Stimulated activated CD4-positive, alpha-beta T cell treated with anti-CD3 and anti-CD28 coated beads, TNF-alpha, amount 100 ng/mL, for 4 hours (primary cell): ENCODE measurements at places on chromosomes 1 and 21.

DNA sequence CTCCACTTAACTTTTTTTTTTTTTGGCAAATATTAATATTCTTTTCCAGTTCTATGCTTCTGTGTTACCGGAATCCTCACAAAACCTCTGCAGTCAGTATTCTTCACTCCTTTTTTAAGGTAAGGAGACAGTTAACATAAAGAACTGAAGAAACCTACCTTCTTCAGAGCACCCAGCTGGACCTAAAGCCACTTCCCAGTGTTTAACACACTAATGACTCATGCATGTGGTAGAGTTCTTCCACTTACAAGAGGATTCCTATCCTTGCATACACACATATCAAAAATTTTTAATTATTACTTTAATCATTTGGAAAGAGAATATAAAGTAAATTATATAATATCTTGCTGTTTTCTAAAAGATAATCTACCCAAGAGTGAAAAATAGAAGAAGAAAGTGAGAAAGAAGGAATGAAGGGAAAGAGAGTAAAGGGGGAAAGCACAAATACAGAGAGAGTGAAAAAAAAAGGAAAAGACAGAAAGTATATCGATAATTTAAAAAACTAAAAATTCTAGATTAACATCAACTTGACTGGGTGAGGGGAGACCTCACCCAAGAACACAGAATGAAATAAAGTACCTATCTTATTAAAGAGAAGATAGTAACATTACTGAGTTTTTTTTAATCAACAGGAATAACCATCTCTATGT lies 54.9 kb downstream of the ENAH start:
- no peak for DNase-seq

DNA sequence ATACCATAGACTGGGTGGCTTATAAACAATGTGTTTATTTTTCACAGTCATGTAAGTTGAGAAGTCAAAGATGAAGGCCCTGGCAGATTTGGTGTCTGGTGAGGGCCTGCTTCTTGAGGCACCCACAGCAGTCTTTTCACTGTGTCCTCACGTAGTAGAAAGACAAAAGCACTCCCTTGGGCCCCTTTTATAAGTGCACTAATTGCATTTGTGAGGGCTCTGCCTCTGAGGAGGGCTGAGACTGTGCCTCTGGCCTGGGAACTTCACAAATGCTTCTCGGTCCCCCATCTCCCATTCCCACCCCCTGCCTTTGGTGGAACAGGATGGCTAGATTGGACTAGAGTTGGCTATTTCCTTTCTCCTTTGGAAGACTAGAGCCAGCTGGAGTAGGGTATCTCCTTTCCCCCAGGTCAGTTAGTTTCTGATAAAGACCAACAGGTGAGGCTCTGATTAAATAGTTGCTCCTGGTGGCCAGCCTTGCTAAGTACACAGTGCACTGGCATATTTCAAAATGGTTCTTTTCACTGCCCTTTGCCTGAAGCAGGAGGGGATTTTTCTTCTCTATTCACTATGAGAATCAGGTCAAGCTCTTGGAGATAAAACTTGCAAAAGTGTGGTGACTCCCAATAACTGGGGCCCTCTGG lies 82.9 kb downstream of the PLPPR4 start:
- no peak for DNase-seq

DNA sequence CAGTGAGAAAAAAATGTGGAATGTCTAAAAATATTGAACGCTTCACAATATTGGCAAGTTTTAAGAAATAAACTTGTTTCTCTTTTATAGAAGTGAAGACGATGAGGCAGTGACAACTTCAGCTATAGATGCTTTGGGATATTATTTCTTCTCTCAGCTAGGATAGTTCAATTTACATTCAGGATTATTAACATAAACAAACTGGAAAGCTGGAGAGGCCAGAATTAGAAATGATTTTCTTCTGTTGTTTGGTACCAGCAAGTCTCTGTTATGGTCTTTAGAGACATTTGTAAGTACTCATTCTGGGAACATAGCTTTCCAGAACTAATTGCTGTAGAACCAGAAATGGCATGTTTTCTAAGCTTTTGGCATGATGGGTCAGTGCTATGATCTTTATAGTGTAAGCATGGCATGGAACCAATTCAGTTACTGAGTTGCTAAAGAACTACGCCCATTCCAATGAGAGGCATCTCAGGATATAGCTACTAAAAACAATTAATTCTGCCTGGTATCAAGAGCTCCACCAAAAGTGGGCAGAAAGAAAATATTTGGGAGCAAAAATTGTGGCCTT lies 599.5 kb upstream of the B3GALT2 start:
- no peak for DNase-seq

GRCh38 chr1:227428803-227429202 lies 110.5 kb upstream of the CDC42BPA start:
- DNase-seq = no peak

GRCh38 chr1:214603819-214604252 lies 841 bp downstream of the CENPF start:
- no peak for DNase-seq

DNA sequence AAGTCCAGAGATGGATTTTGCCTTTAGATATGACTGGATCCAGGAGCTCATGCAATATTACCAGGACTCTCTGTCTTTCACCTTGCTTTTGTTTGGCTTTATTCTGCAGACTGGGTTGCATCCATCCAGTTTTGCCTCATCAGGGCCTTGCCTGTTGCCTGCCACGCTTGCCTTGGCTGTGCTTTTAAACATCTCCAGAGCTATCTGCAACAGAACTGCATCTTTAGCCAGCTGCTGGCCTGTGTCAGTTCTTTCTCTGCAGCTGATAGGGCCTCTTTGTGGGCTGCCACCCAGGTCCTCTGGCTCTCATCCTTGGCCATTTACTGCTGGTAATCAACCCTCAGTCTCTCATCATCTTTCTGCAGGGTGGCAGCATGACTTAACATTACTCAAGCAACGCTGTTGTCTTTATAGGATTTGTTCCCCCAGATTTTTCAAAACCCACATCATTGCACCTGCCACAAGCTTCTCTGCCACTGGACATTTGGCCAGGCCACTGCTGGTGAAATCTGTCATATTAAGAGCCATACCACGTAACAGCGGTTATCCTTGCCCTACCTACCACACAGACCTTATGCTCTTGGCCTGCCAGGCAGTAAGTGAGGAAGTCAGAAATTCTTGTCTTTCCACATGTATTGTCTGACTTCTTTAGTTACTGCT lies 24.4 kb upstream of the HUNK start:
- DNase-seq = no peak

DNA sequence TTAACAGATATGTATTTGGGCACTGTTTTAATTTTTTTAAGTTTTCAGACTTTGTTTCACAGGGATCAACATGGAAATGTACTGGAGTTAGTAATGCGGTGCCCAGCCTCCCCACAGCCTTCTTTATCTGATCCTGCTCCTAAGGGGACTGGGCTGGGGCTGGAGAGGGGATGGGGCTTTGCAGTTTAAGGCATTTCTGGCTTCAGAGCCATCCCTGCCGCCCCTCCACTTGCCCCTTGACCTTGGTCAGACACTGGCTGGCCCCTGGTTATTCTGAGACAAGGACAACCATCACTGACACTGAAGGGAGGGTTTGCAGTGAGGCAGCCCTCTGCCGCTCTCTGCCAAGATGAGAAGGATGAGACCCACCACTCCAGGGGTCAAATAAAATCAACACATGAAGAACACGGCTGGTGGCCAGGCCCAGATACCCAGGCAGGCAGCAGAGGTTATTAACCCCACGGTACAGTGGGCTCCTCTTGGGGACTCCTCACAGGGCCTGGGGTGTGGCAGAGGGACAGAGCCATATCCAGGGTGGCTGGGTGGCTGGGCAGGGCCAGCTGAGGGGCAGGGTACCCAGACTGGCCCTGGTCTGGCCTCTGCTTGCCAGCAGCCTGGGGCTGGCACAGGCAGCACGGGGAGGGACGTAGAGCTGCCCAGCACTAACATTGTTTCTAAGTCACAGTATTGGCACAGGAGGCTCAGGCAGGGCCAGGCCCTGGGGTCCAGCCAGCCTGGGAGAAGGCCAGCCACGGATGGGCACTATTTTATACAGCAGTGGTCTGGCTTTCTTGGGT lies 7.2 kb upstream of the UBE2U start:
- no peak for DNase-seq

DNA sequence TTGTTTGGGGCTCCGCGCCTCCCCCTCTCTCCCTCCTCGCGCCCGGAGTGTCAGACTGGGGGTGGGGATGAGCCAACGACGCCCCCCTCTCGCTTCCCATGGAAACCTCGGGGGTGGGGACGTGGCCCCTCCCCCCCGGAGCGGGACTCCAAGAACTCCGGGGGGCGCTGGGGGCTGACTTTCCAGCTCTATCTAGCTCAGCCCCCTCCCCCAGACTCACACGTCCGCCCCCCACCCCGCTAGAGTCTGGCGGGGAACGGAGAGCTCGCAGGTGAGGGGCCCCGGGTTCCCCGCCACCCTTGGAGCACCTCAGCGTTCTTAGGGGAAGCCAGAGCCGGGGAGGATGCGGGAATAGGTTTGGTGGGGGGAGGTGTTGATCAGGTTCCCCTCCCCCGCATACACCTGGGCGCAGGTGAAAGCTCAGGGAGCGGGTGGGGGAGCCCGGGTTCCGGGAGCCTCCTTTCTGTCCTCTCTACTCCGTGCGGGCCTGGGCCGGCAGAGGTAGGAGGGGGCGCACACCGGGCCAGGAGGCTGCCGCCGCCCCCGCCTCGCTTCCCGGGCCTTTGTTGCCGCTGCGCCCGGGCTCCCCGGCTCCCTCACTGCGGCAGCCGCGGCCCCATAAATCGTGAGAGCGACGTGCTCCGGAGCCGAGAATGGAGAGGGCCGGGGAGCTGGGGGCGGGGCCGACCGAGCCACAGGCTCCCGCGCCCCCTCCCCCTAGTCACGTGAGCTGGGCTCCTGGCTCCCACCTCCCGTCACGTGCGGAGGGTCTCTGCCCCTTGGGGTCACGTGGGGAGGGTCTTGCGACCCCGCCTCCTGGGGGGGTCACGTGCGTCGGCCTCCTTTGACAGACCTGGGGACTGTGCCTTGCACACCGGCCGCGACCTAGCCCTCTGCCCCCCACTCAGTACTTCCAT lies 1.9 kb downstream of the EFNA3 start:
- no peak for DNase-seq

DNA sequence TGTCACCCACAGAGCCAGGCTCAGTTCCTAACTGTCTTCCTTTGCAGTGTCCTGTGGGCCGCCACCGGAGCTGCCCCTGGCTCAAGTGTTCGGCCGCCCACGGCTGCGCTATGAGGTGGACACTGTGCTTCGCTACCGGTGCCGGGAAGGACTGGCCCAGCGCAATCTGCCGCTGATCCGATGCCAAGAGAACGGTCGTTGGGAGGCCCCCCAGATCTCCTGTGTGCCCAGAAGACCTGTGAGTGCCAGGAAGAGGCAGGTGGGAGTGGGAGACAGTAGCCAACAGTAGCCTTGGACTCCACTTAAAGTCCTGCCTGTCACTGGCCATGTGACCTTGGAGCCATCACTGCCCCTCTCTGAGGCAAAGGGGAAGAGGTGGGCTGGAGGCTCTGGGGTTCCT lies 16.6 kb downstream of the BCAN start:
- DNase-seq = no peak

DNA sequence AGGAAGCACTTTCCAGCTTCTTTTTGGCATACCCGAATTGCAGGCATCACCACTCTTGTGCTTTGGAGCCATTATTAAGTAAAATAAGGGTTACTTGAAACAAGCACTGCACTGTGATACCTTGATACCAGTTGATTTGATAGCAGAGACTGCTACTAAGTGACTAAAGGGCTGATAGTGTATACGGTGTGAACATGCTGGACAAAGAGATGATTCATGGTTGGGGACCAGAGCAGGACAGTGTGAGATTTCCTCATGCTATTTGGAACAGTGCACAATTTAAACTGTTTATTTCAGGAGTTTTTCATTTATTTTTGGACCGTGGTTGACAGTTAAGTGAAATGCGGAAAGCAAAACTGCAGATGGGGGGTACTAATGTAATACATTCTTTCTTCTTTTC lies 9.9 kb downstream of the RPS27 start:
- no peak for DNase-seq

DNA sequence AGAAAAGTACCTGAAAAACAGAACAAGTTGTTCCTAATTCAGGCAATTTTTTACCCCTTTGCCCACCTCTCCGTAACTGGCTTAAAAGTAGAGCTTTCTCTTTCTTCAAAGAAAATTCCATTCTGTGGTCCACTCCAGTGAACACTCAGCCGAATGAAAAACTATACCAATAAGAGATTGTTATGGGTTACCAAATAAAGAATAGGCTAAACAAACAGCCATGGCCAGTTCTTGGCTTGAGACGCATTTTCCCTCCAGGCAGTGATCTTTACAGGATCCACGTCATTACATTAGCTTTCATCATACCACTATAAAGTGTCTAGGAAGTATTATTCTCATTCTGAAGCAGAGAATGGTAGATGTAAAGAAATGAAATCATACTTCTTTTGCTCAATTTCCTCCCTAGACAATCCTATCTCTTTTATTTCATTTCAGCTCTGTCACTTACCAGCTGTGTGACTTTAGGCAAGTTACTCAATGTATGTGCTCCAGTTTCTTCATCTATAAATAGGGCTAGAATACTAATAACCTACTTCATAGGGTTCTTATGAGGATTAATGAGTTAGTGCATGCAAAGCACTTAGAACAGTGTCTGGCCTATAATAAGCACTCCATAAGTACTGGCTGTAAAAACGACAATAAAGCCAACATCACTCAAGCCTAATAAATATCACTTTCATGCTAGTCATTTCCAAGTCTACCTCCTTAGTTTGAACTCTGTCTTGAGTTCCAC lies 26.5 kb upstream of the TRIM45 start:
- DNase-seq = no peak

DNA sequence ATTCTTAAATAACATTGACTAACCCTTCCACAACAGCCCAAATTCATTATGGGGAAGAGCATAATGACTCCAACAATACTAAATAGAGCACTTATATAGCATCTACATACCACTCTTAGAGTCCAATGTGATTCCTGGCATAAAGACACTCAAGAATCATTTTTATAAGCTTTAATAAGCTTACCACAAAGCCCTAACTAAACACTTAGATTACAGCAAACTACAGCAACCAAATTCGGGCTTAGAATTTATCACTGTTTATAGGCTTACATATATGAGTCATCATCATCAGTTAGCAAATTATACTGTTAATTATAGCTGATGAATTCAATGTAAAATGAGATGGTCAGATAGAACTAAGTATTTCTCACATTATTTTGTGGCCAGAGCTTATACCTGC lies 7.3 kb downstream of the SCYL3 start:
- no peak for DNase-seq

DNA sequence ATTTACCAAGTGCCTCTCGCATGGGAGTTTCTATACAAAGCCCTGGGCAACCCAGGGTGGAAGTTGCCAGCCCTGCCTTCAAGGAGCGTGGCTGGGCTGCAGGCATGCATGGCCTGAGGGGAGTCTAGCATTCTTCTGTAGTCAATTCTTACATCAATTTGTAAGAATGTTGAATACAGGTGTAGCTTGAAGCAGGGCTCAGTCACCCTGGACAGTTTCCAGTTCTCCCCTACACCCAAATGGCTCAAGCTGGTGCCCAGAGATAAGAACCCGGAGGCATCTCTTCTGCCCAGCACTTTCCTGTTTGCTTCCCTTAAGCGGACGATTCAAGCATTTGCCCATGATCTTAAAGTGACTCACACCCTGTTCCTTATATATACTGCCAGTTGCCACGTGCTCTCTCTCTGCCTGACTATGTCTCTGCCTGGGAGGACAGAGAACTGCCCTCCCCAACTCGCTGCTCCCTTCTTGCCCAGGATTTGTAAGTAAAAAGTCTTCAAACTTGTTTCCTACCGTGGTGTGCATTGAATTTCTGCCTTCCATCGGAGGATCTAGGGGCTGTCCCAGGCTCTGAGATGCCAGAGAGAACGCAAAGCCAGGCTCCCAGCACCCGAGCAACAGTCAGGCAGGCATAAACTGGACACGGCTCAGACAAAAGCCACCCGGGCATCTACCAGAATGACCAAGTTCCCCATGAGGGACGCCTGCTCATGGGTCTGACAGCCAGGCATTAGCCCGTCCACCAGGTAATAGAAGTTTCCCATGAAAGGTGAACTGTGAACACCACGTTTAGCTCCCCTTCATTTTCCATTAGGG lies 50.9 kb upstream of the AJAP1 start:
- no peak for DNase-seq
